ENCODE measurements at places on chromosomes 5 and 9. TPM values are rescaled to one million over a fixed set of nuclear protein-coding genes. Genes with fewer than 3 reads are reported as not detected.

- H3K4me1 ChIP-seq: no peaks in the 10 kb centered on the region
- no peak overlapping the region for H3K4me3 ChIP-seq
- no peaks in the 10 kb centered on the region for H3K36me3 ChIP-seq
Observed at GRCh38 chr9:136107155-136107952, 11.3 kb downstream of the TMEM250 start.

GRCh38 chr5:160789219-160789859 lies 62.7 kb downstream of the ATP10B start:
- H3K27ac ChIP-seq: no peak overlapping the region
- H3K4me1 ChIP-seq: no peaks in the 10 kb centered on the region
- no peak overlapping the region for H3K4me3 ChIP-seq
- H3K27me3 ChIP-seq: no peaks in the 10 kb centered on the region
- H3K36me3 ChIP-seq: no peaks in the 10 kb centered on the region

The GLRA1 gene
- not detected for total RNA-seq

DNA sequence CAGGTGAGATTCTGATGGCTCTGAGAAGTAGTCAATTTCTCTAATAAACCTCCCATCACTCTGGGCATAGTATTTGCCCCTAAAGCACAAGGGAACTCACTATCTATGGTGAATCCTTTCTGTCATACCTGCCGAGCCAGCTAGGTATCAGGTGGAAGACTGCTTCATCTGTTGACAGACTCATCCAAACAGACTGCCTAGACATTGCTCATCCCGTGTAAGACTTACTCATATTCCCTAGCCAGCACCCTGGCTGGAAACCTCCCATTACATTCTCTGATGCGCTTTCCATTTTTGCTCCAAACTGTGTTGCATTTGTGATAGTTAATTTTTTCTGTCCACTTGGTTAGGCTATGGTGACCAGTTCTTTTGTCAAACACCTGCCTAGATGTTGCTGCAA lies 595.9 kb downstream of the DNAH5 start:
- H3K36me3 ChIP-seq: no peaks in the 10 kb centered on the region
- no peaks in the 10 kb centered on the region for H3K27me3 ChIP-seq
- DNase-seq: no peak
- H3K27ac ChIP-seq: no peak overlapping the region

GRCh38 chr9:93464876-93465275 lies 11.5 kb upstream of the FAM120AOS start:
- H3K4me3 ChIP-seq: no peak overlapping the region
- H3K27ac ChIP-seq: no peak overlapping the region
- H3K27me3 ChIP-seq: no peaks in the 10 kb centered on the region
- DNase-seq: no peak
- no peaks in the 10 kb centered on the region for H3K36me3 ChIP-seq

Measured in aorta (tissue), 5 donors.